ENCODE measurements at places on chromosomes 5 and 9.

DNA sequence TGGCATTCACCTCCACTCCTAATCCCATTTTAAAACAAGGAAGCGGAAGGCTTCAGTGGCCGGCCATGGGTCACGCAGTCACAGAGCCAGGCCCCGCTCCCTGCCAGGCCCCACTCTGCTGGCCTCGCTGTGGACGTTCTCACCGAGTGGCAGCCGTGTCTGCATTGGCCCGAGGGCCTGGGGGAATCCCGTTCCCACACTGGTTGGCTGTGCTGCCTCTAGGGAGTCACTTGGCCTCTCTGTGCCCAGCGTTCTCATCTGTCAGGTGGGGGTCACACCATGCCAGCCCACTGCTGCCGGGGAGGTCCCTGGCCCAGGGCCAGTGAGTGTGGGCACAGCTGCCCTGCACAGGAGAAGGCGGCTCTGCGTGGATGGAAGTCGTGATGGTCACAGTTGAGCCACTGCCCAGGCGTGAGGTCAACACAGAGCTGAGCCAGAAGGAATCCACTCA is 13.4 kb upstream of the SLC9A3 start:
- DNase-seq = no peak

DNA sequence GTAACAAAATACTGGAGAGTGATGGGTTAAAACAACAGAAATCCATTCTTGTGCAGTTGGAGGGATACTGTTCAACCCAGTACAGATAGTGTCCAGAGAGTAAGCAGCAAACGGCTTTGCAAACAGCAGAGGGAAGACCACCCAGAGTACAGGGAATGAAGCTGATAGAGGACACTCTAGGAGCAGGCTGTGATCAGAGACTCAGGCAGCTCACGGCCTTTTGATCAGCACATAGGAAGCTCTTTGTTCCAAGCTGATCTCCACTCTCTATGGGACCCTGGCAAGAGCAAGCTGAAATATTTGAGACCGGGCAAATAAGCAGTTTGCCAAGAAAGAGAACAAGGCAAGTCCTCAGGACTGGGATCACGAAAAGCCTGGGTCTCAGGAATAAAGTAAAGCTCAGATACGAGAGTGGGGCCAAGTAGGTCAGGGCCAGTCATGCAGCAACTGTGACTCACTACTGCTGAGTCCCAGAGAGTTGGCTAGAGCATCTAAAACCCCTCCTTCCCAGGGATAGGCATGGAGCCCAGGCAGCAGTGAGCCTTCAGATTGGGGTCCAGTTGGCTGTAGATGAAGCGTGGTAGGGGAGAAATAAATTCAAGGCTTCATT is 52.4 kb downstream of the MELK start:
- DNase-seq = no peak

- DNase-seq = no peak
Measured at GRCh38 chr5:126066836-126067235, 356.4 kb upstream of the GRAMD2B start.

DNA sequence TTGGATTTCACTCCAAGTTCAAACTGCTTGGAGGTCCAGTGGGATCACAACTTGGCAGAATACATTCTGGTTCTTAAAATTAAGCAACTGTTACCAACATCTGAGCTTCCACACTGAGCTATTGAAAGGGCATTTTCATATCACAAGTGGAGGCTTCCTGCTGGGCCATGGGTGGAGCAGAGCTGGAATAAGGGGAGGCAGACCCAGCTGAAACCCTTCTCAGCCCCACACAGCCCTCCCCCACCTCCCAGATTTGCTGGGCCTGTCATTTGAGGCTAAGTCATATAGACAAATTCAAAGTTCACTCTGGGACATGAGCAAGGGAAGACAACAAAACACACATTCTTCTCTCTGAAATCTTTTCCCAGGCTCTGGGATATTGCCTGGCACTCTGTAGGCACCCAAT is 79.9 kb downstream of the ACTL7B start:
- no peak for DNase-seq

GRCh38 chr9:131046093-131046380 is 37.1 kb downstream of the LAMC3 start:
- no peak for DNase-seq

DNA sequence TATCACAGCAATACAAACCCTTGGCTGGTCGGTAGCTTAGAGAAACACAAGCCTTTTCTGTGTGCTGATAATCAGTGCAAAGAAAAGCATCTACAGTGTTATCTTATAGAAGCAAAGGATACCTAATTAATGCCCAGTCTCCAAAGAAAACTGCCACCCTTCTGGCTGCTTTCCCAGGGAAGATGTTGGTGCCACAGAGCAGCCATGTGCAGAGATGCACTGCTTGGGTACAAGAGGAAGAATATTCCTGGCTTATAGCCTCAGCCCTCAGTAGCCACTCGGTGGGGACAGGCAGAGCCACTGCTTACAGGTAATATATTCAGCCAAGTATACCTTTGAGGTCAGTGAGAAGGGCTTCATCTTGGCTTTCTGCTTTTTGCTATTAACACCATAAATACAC is 185.3 kb downstream of the PCSK1 start:
- no peak for DNase-seq

GRCh38 chr5:14741131-14741530 is 76.6 kb downstream of the OTULIN start:
- DNase-seq = no peak

DNA sequence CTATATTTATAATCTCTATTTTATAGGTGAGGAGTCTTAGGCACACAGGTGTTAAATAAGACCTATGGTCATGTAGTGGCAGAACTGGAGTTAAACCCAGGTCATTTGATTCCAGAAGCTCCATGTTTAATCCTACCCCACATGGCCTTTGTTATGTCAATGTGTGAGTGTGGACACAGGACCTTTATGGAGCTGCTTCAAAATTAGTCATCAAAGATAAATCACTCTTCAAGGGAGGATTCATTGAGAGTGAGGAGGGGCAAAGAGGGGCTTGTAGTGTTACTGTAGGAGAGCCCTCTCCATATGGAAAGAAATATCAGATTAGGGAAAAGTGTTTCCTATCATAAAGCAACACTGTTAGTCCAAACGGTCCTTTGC is 74.6 kb upstream of the ARRDC3 start:
- no peak for DNase-seq
